ENCODE measurements at places on chromosomes 4 and X.

- DNase-seq: no peak
Measured at GRCh38 chr4:153705743-153706468, 21.8 kb downstream of the TLR2 start.

- peak; percentile 43 for DNase-seq
Measured at GRCh38 chr4:61200187-61200915, at the start of gene ADGRL3. TSS of gene ADGRL3 (plus strand) at chr4:61200326.

DNA sequence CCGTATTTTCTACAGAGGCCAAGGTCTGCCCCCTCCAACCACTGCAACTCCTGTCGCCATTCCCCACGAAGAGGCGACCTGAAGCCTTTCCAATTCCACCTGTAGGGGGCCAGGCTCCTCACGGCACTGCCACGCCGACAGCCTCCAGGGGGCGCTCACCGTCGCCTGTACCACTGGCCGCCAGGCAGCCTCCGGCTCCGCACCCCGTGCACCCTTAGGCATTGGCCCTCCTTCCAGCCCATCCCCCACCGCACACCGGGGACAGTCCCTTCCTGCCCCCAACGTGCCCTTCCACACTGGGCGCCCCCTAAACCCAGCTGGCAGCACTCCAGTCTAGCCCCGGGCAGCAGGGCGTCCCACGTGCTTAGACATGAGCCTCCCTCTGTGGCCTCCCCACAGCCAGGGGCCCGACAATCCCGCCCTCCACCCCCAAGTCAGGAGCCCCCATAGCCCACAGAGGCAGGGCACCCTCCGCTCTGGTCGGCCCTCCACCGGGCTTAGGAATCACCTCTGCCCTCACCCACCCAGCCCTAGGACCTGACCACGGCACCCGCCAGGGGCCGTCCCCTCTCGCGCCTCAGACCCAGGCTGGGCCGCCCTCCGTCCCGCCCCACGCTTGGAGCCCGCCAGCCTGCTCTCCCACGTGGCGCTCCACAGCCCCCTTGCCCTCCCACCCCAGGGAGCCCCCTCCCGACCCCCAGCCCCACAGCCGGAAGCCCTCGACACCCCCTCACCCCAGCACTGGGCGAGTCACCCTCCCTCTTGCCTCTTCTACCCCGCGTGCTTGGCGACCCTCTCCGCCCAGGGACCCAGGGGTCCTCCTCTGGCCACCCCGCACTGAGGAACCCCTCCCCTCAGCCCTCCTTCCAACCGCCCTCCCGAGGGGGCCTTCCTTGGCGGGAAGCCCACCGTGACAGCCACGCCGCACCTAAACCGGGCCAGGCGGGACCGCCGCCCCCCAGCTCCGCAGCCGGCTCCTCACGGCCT is 711 bp downstream of the PNMA6E start:
- DNase-seq: no peak

DNA sequence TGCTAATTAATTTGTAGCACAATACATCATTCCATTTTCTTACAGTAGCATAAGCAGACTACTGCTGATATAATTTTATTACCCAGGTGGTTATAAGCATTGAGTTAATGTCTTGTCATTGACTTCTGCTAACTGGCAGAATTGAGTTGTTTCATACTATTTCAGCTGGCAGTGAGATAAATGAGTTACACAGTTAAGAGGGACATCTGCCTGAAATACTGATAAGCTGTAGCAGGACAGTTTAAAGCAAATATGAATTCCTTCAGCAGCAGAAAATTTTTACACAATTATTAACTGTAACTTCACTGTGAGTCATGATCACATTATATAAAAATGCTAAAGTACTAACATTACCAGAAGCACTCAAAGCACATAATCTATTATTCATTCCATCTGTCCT is 326.8 kb downstream of the INPP4B start:
- no peak for DNase-seq

GRCh38 chr4:7937006-7937405 is 2.7 kb downstream of the AFAP1 start:
- no peak for DNase-seq

GRCh38 chr4:61992351-61992750 is 792.2 kb downstream of the ADGRL3 start:
- DNase-seq: no peak

DNA sequence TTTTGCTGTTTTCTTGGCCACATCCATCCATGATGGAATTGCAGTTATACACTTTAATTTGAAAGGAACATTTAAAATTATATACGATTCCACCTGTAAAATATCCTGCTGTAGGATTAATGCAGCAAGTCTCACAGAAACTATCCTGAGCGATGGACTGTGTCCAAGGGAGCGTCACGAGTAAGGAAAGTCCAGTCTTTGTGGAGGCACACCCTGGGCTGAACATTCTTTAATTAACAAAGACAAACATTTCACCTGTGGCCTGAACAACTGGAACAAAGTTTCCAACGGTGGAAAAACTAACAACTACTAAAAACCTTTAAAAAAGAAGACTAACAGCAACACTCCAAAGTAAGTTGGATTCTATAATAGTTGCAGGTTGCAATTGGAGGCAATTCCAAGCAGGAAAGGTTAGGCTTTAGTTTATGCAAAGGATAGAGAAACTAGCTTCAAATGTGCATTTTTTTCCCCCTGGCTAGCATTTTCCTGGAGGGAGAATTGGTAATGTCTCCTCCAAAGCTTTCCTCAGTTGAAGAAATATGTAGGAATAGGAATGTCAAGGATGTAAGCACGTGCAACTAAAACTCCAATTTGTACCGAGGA is 11.0 kb downstream of the EREG start:
- DNase-seq: no peak

DNA sequence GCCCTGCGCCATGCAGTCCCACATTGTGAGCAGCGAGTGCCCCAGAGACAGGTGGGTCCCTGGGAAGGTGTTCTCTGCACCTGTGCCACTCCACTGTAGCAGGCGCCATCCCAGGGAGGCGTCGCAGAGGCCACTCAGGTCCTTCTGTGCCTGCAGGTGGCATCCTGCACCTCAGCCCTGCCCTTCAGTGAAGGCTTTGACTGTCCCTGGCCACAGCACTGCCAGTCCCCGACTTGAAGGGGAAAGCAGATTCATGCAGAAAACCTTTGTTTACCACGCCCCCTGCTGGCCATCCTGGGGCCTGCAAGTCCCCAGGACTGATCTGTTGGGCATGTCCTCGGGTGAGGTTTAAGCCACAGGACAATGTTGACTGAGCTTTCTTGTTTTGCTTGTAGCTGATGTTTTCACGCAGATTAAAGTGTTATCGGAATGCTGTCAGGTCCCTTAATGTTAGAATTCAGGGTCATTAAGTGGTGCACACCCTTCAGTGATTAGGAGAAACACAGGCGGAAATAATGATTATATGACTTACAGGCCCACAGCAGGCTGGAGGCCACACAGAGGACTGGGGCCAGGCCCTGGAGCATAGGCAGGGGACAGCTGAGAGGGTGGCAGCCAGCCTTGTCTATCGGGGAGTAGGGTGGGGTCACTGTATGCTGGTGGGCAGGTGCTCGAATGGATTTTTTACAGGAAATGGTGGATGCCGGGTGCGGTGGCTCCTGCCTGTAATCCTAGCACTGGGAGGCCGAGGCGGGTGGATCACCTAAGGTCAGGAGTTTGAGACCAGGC is 5.0 kb downstream of the TACC3 start:
- peak; percentile 33 for DNase-seq

DNA sequence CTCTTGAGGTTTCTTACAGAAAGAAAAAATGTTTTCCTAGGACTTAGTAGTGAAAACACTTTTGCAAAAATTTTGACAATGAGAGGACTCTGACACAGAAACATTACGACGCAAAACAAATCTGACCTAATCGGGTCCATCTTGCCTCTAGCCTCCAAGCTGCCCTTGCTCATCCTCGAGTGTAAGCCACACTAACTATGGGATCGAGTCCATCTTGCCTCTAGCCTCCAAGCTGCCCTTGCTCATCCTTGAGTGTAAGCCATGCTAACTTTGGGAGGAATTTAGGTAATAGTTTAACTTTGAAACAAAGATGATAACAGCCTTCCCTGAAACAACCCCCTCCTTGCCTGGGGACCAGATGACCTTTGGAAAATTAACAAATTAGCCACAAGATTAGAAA is 100.3 kb upstream of the FRG1 start:
- DNase-seq: no peak

DNA sequence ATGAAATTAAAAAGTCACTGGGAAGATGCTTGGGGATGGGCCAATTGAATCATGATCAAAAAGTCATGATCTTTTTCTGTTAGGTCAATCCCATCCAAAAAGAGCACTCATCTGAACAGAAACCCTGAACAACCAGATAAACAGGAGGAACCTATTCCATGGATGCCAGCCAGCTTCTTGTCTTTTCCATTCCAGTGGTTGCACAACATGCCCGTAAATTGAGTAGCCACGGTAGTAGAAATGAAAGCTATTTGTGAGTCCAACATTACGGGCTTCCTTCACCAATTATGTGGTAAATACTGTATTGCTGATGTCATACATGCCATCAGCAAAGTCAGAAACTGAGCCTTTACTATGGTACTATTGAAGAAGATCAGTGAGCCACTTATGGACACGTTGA is 982.4 kb upstream of the HS3ST1 start:
- no peak for DNase-seq

GRCh38 chrX:96791559-96791958 is 92.1 kb upstream of the RPA4 start:
- no peak for DNase-seq

GRCh38 chr4:25117716-25118472 is 42.4 kb downstream of the SEPSECS start:
- DNase-seq: no peak

GRCh38 chrX:3263681-3264126 is 82.7 kb downstream of the MXRA5 start:
- DNase-seq: no peak

DNA sequence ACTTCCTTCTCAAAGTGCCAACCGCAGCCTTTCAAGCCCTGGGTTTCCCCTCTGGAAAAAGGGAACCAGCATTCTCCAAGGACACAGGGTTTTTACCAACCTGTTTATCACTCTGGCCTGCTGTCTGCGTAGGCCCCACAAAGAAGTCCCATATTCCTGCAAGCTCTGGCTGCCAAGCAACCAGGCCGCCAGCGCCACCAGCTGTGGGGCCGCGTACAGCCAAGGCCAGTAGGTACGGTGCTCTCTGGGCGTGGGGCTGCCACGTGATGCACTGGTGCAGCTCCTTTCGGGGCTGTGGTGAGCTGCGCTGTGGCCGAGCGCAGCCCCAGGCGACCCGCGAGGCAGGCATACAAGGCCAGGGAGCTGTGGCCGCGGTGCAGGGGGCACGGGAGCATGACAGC is 22.1 kb downstream of the LUZP4 start:
- no peak for DNase-seq

DNA sequence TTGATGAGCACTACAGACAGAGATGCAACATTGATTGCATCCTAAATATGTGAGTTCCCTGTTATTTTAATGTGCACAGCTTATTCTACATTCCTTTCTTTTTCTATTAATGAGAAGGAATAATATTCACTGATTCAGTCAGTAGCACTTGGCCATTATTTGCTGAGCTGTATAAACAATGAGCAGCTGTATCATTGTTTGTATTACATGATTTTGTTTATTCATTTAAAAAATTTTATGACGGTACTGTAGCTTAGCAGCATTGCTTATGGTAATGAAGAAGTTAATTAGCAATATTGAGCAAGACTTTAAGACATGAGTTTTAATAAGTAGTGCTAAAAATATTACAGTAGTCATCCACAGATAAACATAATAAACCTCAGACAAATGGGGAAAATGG is 582.0 kb downstream of the ADGRL3 start:
- DNase-seq: no peak

DNA sequence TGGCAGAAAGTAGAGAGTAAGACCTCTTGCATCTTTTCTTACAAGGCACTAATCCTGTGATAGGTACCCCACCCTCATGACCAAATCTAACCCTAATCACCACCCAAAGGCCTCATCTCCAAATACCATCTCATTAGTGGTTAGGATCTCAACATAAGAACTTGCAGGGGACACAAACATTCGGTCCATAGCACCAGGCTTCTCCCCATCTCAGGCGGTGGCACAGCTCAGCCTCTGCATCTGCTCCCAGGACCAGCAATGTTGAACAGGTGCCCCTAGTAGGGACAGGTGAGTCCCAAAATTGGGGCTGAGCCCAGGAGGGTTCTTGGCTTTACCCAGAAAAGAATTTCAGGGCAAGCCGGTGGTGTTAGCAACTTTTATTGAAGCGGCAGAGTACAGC is 8.4 kb upstream of the MRFAP1 start:
- no peak for DNase-seq

GRCh38 chr4:74056858-74057562 is 18.5 kb upstream of the CXCL3 start:
- DNase-seq: no peak

GRCh38 chr4:124631760-124632159 is 80.8 kb downstream of the ANKRD50 start:
- no peak for DNase-seq

- DNase-seq: no peak
Measured at GRCh38 chr4:148089624-148090023, 352.6 kb downstream of the NR3C2 start.

DNA sequence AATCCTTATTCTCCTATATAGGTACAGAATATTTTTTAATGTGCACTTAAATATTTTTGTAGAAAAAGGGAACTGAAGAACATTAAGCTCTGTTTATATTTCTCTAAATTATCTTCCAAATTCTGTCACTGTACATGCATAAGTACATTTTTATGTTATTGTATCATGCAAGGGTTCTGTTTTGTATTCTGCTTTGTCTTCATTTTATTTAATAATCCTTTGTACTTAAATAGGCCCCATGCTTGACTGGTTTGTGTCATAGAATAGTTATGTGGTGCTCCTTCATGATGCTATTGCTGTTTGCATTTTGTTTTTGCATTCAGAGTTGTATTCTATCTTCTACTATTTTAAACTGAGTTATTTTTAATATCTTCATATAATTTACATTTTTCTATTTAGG is 111.9 kb upstream of the EDNRA start:
- DNase-seq: no peak

GRCh38 chr4:110487873-110488272 is 11.9 kb downstream of the ENPEP start:
- no peak for DNase-seq

DNA sequence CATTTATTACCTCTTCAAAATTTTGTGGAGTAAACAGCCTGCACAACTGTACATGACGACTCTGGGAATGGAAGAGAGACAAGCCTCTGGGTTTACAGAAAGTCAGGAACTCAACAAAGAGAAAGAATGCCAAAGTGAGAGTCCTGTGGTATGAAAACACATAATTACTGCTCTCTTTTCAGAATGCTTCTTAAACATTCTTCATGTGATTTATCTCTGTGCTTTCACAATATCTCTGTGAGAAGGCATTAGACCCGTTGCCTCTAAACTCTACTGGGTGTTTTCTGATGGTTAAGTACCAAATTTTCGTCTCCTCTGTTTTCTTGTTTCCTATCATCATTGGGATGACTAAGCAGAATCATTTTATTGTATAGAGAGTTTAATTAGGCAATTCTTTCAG is 966.6 kb upstream of the SLIT2 start:
- no peak for DNase-seq

- no peak for DNase-seq
Measured at GRCh38 chrX:30568136-30568535, 9.4 kb downstream of the TASL start.

DNA sequence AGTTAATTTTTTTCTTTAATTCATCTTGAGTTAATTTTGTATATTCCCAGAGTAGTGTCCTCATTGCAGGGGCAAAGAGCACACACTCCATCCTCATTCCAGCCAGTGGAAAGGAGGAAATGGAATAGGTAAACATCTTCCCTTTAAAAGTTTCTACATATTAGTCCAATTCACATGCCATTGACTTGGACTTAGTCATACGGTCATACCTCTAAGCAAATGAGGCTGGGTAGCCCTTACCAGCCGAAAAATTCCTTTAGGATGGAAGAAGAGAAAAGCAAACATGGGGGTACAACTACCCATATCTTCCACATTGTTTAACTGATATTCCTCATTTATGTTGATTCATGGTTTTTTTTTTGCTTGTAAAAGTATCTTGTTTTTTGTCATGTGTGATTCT is 37.4 kb upstream of the NDP start:
- no peak for DNase-seq

All from NCI-H1105 (cell line).